Activated CD4-positive, alpha-beta memory T cell treated with anti-CD3 and anti-CD28 coated beads, Interleukin-2, amount 10 ng/mL, durations not matched to agents 7 days and 5 days (primary cell): ENCODE measurements at places on chromosomes 5 and 9.

GRCh38 chr5:63811961-63812360, 150.3 kb downstream of the HTR1A start:
- DNase-seq: no peak

DNA sequence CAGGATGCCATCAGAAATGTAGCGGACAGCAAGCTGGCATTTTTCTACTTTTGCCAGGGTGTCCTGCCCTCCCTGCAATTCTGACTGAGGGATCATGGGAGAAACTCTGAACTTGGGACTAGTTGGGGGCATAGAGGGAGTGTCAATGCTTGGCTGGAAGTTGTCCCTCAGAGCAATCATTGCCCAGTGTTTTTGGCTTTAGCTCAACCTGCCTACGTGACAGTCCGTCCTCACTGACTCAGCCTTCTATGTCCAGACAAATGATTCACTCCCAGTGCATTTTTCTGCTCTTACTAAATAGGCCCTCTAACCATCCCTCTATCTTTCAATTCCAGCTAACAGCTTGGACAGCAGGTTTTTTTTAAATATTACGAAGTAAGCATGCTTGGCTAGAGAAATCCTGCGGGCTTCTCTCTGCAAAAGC, 627.4 kb downstream of the TLR4 start:
- no peak for DNase-seq

DNA sequence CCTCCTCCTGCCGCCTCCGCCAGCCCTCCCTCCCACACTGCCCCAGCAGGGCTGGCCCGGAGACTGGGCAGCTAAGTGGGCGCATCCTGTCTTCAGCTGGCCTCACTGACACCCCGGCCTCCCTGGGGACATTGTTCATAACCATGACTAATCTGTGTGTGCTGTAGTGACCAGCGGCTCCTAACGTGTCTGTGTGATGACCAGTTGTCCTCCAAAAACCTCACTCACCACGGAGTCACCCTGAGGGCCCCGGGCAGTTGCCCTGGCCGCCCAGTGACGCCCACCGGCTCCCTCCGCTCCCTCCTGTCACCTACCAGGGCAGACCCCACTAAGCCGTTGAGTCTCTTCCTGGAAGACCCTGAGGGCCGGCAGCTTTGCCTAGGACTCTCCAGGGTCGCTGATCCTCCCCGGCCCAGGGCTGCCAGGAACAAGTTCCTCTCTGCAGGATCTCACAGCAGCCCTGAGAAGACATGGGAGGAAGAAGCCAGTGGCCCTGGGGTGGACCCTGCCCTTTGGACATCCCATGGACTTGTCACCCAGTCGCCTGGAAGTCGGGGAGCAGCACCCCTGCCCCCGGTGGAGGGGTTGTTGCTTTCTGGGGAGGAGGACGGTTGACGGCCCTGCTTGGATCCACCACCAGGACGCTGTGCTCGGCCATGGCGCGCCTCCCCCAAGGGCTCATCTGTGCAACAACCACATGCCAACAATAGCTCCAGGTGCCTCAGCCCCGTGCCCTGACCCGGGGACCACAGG, 110.2 kb upstream of the LMX1B start:
- DNase-seq: no peak

DNA sequence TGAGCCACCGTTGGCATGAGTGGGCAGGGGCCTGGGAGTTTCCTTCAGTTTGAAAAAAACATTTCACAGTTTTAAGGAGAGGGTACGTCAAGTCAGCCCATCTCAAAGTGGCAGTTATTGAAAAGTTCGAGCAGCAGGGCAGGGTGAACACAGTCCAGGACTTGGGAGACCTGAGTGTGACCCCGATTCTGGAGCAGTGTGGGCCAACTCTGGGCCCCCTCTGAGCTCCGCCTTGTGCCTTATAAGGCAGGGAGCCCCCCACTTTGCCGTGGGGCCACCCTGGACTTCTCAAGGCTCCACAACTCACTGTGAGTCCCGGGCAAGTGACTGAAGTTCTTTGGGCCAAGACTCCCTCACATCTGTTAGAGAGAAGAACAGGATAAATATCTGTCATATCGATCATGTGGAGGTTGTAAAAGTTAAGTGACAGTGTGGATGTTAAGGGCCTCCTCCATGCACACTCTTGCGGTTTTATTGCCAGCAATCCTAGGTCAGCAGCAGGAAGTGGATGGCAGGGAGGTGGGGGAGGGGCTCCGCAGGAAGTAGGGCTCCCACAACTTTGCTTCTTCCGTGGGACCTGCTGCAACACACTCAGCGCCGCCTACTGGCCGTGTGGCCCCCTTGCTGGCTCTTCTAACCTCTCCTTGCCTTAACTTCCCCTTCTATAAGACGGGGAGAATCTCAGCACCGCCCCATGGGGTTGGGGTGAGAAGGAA, 38.4 kb downstream of the HRH2 start:
- peak; percentile 81 for DNase-seq

DNA sequence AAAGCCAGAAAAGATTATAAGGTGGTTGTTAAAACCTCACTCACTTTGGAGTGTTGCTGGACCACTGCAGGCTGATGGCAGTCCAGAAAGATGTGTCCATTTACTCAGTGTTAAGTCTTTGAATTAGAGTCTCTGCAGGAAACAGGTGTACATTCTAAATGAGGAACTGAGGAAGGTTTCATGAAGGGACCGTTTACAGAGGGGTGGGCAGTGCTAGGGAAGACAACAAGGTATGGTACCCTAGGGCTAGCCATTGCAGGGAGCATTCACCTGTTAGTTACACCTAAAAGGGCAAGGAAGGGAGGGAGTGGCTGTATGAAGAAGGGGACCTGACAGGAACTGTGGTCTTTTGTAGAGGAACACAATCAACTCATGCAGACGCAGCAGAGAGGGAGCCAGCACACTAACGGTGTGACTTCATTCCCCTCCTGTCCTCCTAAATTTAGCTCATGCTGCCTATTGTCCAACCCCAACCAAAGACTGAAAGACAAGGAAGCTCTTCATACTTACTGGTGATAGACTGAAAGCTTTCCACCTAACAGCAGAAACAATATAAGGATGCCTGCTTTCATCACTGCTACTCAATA, 32.2 kb upstream of the PAX5 start:
- no peak for DNase-seq

DNA sequence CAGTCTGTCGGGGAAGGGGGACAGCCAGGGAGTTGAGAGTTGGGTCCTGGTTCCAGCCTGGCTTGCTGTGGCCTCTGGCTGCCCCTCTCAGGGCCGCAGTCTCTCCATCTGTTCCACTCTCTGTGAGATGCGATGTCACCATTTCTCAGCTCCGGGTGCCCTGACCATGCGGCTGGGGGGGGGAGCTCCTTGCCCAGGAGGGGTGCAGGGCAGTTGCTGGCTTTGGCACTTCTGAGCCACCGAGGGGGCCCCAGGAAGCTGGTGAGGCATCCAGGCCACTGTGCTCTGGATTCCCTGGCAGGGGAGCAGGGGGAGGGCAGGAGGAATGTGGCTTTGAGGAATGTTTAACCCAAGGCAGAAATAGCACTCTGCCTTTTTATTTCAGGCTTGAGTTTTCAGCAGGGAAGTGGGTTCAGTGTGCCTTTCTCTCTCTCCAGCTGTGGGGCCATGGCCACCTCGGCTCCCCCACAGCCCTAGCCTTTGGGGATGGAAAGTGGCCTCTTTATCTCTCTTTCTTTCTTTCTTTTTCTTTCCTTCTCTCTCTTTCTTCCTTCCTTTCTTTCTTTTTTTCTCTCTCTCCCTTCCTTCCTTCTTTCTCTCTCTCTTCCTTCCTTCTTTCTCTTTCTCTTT, 11.0 kb downstream of the NCS1 start:
- DNase-seq: no peak

DNA sequence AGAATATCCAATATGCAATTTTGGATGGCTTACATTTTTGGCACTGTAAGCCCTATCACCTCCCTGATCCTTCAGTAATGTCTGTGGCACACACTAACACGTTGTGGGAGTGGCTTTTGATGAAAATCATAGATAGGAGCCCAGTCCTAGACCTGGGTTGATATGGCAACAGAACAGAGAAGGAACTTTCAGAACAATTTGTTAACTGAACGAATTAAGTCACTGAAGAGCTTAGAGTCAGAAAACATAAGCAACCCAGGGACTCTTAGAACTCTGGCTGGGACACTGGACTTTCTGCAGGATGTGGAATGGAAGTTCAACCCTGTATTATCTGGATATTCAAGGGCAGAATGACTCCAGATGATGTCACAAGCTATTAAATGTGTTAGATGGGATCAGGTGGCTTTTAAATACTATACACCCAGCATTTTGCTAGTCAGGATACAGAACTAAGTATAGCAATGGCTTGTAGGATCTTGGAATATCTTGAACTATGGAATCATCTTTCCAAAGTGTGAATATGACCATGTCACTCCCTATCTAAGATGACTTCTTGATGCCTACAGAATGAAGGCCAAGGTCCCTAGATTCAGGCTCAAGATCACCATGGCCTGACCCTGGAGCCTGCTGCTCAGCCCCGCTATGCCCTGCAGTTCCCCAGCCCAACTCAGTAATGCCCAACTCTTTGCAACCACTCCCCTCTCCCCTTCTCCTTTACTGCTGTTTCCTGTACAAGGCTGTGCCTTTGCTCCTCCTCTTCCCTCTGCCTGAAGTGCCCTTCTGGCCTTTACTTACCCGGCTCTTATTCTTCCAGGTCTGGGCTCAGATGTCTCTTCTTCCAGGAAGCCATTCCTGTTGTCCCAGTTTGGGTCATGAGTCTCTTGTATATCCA, 42.8 kb downstream of the VLDLR start:
- DNase-seq: no peak

DNA sequence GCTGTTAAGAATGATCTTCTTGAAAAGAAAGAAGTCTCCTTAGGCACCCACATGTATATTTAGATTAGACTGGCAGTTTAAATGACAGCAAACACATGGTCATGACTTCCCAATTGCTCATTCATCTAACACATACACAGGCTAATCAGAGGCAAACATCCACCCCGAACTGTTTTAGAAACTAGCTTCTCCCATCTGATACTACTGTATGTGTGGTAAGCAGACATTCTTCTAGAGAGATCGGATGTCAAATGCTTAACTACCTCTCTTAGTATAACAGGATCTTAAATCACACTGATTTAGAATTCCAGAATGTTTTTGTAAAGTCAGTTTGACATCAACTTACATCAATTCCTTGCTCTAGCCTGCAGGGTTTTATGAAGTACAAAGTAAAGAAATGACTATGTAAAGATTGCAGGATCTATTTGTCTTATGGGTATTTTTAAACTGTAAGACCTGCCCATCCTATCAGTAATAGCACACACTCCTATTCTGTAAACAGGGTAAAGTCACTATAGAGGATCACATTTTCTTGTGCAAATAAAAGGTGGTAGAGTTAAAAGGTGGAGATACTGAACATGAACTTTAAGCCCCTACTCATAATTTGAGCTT, 239.7 kb downstream of the MLLT3 start:
- DNase-seq: no peak

- DNase-seq: peak; percentile 70
Observed at GRCh38 chr5:78360924-78361630, 660 bp downstream of the SCAMP1 start.

DNA sequence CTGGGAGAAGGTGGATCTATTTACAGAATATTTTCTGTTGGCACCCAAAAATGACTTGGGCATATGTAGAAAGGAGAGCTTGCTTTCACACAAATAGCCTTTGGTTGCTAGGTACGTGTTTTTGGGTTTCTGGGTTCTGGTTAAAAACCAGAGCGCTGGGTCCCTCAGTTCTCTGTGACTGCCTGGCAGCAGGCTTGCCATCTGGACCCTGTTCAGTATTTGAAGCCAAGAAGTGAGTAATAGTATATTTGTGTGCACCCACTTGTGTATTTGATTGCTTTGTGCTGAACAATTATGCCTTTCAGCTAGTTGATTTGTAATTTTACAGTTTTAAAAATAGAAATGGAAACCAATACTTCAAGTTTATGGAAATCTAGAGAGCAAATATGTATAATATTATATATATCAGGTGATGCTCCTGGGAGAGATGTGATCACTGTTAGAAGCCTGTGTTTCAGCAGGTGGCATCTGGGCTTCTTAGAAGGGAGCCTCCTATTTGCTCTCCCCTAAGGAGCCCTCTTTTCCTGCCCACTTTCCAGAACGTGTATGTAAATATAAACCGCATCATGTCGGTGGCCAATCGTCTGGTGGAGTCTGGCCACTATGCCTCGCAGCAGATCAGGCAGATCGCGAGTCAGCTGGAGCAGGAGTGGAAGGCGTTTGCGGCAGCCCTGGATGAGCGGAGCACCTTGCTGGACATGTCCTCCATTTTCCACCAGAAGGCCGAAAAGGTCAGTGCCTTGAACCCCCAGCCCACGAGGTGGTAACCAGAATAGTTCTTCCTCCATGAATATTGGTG, 153.6 kb downstream of the TRIO start:
- no peak for DNase-seq

DNA sequence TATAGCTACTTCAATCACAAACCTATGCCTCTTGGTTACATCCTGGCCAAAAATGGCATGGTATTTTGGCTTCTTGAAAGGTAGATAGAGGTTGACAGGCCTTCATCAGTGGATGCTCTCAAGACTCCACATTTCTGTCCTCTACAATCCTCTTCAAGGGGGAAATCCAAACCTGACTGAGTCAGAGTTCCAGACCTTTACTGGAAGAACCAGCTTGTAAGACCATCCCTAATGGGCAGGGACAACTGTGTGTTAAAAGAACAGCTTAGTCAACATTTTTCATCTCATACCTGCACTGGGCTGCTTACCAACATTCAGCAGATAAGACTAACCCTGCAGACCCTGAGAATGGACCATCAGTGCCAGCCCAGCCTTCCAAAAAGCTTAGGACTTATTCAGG, 155.7 kb downstream of the CDK5RAP2 start:
- DNase-seq: no peak

- no peak for DNase-seq
Observed at GRCh38 chr9:128383007-128383753, 12.0 kb downstream of the URM1 start.

GRCh38 chr5:139453683-139454567, 8.6 kb downstream of the ECSCR start:
- peak; percentile 55 for DNase-seq

DNA sequence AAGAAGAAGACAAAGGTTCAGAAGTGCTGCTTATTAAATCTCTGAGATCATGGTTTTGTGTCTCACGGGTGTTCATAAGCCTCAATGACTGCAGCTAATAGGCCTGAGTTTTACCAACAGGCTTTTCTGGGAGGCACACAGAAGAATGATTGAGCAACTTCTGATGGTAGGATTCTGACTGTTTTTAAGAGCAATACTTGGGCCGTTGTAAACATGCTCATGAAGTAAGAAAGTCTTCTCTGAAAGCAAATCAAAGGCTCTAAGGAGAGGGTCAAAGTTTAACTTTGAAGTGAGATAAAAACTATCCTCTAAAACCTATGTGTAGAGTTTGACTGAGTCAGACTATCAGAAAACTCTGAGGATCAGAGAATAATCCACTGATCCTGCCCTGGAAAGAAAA, 390.9 kb upstream of the DAB2 start:
- no peak for DNase-seq

GRCh38 chr5:68383888-68384310, 168.3 kb downstream of the PIK3R1 start:
- no peak for DNase-seq

DNA sequence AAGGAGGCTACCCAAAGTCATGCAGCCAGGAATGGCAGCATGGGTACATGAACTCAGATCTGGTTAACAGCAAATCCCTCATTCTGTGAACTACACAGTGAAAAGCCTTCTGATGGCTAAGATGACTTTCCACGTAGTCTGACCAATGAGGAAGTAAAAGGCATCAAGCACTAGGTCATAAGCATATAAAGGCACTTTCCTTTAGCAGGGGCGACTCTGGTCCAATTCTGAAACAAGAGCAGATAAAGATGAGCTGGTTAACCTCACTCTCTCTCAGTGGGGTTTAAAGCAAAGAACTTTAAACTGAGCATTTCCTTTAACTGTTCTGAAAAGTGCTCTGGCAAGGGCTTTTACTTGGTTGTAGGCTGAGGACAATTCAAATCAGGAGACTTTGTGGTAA, 21.1 kb downstream of the PSMB7 start:
- DNase-seq: no peak

GRCh38 chr5:172421-172820, 18.9 kb upstream of the LRRC14B start:
- DNase-seq: no peak
